Fibroblast of skin of scalp (primary cell): ENCODE measurements at places on chromosomes 16 and 17.

GRCh38 chr17:48441231-48441711 lies 11.3 kb upstream of the SKAP1 start:
- no peak for DNase-seq

GRCh38 chr16:78005881-78006280 lies 16.5 kb upstream of the CLEC3A start:
- DNase-seq = no peak

GRCh38 chr17:8580952-8581658 lies 49.4 kb downstream of the MYH10 start:
- DNase-seq = no peak

GRCh38 chr16:82694239-82694874 lies 67.6 kb downstream of the CDH13 start:
- DNase-seq = peak; percentile 86

DNA sequence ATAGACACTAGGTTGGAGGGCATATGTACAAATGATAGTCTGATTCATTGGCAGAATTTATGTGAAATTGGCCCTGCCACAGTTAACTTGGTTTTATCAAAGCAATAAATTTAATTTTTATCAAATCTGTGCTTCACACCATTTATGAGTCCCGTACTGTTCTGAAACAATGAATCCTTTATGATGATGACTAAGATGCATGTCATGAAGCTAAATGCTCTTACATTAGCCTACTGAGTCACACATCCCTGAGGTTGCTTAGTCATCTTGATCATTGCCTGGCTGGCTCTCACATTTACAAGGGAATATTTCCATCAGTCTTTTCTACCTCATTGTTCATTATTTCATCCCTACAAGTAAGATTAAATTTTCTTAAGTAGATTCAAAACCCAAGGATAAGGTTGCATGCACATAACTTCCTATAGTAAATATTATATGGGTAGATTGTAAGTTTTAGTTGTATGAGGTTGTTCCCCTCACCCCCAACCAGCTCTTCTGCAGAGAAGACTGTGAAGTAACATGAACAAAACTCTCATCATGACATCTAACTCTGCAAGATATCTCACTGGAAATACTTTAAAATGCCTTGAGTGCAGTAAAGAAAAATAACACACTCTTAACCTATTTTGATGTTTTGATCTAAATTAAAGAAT lies 170.7 kb downstream of the CYB561 start:
- peak; percentile 93 for DNase-seq
